CD14-positive monocyte (primary cell): ENCODE measurements at places on chromosomes 3 and 15.

- DNase-seq = no peak
These were observed 260.1 kb upstream of the DPPA4 start for GRCh38 chr3:109597444-109597843.

DNA sequence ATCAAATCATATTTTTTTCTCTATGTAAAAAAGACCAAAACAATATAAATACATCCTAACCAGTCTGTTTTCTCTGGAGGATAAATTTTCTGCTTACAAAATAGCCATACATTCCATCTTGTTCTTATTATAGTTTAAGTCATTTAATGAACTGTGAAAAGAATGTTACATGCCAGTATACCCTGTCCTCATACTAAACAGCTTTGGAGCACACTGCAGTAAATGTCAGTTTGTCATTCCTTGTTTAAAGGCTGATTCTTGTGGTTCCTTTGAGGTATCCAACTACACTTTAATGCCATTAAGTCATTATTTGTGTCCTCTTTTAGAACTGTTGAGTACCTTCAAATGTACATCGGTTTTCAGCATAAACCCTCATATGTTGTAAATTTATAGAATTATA lies 52.7 kb upstream of the DCBLD2 start:
- no peak for DNase-seq

DNA sequence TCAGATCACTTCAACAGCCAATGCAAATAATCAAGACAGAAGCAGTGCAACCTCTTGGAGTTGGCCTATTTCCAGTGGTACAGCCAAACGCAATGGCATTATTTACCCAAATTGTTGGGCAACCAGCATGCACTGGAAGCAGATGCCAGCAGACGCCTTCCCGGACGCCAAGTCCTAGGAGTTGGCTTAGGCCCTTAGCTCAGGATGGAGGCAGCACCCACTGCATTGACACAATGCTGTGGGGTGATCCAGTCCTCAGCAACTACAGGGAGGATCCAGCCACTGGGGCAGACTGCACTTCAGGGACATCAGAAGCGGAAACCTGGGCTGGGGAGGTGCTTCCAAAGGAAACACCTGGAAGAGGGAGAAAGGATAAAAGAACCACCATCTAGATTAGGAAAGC lies 290.4 kb downstream of the FAM43A start:
- DNase-seq = no peak

DNA sequence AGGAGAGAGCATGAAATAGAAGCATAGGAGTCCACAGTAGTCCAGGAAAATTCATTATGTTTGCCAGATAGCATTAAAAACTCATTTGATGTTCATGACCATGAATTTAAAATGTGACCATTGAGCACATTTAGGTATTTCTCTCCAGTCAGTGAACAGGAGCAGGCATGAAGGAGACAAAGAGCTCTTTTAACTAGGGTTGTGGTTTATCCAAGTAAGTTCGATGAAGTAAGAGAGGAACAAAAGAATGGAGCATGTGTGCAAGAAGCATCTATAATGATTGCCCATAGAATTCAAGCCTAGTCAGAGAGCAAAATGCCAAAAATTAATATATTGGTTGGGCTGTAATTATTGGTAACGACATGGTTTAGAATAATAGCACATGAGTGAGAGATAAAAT lies 342.1 kb upstream of the CCDC54 start:
- no peak for DNase-seq

DNA sequence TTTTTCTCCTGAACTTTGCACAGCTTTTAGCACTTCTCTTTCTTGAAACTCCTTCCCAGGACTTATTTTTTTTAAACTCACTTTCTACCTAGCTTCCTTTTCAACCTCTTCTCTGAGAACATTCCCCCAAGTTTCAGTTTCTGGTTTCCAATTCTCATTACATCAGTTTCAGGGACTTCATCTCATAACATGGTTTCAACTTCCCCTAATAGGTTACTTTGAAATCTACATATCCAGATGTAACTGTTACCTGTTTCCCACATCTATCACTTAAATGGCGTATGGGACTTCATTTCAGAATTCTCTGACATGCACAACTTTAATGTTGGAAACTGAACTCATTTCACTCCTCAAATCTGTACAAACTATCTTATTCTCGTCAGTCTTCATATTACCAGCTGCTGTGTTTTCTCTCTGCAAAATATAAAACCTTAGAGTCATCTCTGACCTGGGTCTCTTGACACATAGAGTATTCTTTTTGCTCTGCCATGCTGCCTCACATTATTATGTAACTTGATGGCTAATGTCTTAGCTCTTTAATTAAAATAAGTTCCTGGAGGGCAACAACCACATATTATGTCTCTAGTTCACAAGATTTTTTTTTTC lies 58.4 kb downstream of the NME9 start:
- no peak for DNase-seq

DNA sequence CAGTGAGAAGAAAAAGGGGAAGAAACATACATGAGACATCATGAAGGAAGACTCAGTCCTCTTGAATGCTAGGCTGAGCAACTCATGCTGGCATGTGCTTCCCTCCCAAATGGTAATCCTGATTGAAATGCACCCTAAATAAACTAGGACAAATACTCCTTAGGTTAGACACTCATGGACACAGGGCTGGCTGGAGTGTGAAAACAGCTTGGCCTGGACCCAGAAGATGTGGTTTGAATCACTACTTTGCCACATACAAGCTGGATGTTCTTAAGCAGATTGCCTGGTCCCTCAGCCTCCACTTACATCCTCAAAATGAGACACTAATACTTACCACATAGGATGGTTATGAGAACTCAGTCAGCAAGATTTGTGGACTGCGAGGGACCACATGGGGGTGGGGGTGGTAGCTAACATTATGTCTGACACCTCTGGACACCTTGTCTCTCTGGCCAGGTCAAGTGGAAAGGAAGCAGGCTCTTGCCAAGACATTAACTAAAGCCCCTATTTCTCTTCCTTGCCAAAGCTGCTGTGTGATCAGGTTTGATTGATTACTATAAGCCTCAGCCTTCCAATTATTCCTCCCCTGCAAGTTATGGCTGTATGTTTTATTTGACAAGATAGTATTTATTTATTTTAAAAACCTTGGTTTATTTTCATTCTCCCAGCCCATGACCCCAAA lies 138.9 kb upstream of the SLC7A14 start:
- no peak for DNase-seq

DNA sequence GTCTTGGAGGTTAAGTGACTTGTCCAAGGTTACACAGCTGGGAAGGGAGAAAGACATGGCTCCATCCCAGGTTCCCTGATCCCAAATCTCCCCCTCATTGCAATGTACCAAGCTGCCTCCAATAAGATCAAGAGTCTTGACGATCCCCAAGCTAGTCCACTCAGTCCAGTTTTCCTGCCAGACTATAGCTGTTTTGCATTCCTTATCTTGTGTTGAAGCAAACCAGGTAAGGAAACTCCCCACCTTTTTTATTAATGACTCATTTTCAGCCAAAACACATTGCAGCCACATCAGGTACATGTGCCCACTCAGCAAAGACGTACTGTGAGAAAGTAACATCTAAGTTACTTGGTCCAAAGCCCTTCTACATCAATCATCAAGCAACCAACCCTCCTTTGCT lies 41.9 kb downstream of the LIPC start:
- DNase-seq = no peak

- no peak for DNase-seq
These were observed 83.3 kb downstream of the MEX3B start for GRCh38 chr15:81962482-81962881.

- DNase-seq = no peak
These were observed 52.7 kb upstream of the ATP13A3 start for GRCh38 chr3:194539498-194539897.

DNA sequence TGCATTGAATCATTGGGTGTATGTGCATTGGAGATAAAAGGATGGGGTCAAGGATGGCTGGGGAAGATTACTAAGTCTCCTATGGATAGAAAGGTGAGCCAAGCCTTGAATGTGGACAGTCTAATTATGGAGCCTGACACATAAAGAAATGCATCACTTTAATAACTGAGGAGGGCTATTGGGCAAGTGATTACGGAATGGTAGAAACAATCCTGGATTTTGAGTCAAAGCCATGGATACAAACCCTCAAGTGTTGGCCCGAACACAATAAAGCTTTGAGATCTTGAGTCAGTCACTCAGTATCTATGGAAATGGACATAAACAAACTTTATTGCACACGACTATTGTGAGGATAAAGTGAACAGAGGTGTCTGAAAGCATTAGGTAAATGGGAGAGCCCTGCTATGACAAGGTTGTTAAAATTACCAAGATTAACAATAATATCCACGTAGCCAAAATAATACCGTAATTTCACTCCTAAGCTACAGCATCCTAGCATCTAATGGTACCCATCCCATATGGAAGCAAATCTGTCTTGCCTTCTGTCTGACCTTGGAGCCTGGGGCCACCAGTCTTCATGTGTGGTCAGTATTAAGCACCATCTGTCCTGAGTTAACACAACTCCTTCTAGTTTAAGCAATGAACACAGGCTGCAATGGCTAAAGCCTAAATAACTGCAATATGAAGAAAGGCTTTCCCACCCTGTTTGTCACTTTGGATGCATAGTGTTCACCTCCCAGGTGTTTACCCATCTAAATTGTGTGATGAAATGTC lies 136.9 kb upstream of the PRICKLE2 start:
- no peak for DNase-seq

DNA sequence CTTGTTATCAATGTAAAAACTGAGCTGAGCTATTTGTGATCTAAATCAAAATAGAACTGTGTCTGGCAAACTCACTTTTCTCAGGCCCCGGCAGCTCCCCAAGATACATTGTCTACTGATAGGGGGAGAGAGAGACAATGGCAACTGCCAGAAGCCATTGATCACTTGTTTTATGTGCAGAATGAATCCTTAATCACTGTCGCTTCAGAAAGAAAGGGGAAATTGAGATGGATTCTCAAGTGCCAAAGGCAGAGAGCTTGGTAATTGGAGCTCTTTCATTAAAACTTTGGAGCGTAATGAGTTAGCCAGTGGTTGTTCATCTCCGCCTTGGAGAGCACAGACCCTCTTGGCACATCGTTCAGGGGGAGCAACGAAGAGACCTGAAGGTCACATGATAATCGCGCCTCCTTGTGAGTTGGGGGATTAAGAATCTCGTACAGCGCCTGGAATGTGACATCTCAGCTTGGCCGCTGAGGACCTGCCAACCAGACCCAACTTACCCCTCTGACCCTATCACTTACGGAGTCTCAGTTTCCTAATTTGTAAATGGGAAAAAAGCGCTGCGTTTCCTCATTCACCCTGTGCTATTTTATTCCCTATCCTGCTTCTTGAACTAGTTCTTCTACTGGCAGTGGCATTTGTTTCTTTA lies 252.8 kb downstream of the VPS13C start:
- DNase-seq = no peak

GRCh38 chr15:38072348-38073177 lies 138.1 kb downstream of the TMCO5A start:
- peak; percentile 66 for DNase-seq

GRCh38 chr15:77181305-77182074 lies 110.6 kb upstream of the TSPAN3 start:
- DNase-seq = peak; percentile 6

- no peak for DNase-seq
These were observed 89.7 kb downstream of the TP63 start for GRCh38 chr3:189720736-189721417.

- no peak for DNase-seq
These were observed 511.6 kb upstream of the MDFIC2 start for GRCh38 chr3:70824078-70824477.

DNA sequence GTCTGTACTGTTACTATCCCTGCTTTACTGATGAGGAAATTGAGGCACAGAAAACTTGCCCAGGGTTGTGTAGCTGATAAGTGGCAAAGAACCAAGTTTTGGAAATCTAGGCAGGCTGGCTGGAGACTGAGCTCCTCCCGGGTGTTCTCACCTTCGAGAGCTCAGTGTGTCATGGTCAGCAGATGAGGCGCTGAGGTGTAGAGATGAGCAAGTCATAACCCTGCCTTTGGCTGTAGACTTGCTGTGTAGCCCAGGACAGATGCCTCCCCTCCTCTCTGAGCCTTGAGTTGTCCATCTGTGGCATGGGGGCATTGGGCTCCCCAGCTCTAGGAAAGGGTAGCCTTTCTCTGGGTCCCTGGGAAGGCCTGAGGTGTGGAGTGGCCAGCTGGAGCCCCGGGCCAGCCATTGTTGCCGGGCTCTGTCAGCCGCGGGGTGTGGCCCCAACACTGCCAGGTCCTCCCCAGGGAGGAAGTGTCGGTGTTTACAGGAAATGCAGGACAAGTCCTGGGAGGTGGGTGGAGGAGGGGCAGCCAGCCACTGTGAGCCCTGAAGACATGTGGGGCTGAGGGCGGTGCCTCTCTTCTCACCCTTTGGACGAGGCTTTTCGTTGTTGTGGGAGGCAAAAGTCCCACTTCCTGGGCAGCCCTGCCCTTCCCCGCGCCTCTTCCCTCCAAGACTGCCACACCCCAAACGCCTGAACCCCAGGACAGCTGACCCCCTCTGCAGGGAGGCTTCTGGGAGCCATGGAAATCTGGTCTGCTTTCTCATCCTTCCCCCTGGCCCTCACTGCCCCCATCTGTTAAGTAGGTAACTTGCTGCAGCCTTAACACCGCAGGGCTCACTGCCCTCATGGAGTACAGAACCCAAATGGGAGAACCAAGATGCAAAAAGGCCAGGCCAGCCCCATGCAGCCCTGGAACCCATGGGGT lies 29.1 kb downstream of the FGD5 start:
- no peak for DNase-seq

DNA sequence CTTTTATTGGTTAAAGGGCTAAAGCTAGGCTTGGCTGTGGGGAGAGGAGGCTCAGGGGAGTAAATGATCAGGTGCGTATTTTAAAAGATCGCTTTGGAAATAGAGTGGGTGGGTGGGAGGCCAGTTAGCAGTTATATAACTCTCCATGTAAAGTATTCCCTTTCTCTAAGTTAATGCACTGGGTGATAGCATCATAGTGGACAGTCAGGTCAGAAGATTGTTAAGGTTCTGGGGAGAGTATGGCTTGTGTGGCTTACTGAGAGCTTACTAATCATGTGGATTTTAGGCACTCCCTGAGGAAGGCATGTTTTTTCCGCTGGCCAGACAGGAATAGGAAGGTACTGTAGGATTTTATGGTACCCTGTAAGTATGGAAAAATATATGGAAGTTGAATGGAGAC lies 6.3 kb upstream of the EIF3J start:
- DNase-seq = no peak

DNA sequence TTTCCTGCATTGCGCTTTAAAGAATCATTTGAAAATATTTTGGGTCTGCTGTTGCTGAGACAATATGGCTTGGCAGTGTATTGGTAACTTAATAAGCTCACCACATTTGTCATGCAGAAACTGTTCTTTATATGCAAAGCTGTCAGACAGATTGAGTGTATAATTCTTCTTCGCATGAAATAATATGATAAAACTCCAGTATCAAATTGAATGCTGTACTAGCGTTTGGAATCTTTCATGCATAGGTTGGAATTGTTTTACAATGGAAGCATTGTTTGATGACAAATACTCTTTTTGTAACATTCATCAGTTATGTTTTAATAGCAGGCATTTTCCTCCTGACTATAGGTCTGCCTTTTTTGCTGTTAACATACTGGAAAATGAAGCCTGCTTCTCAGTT lies 53.8 kb downstream of the RBMS3 start:
- no peak for DNase-seq
